ENCODE measurements at places on chromosomes 4 and X. TPM values are rescaled to one million over a fixed set of nuclear protein-coding genes. Genes with fewer than 3 reads are reported as not detected.

Gene GAGE12D
- not detected for total RNA-seq

Gene TMPRSS11F
- not detected for total RNA-seq

Gene ZNF185
- total RNA-seq: 6.5 TPM

Gene TREX2
- total RNA-seq: 1.6 TPM

GRCh38 chrX:115940888-115941332, 229.6 kb upstream of the AGTR2 start:
- DNase-seq: peak; percentile 74

DNA sequence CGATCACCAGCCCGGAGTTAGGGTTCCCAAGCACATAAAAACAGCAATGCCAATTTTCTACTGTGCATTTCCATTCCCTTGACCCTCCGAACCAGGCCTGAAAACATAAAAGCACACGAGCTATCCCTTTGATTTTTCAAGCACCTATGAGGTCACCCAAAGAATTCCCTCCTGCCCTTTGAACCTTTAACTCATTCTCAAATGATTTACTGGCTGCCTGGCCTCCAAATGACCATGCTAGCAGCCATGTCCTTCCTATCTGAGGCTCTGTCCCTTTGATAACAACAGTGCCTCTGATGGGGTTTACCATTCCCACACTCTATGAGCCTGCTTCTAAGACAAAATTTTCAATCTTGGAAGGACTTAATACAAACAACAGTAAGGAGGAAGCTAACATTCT, 15.2 kb downstream of the SHROOM4 start:
- no peak for DNase-seq

DNA sequence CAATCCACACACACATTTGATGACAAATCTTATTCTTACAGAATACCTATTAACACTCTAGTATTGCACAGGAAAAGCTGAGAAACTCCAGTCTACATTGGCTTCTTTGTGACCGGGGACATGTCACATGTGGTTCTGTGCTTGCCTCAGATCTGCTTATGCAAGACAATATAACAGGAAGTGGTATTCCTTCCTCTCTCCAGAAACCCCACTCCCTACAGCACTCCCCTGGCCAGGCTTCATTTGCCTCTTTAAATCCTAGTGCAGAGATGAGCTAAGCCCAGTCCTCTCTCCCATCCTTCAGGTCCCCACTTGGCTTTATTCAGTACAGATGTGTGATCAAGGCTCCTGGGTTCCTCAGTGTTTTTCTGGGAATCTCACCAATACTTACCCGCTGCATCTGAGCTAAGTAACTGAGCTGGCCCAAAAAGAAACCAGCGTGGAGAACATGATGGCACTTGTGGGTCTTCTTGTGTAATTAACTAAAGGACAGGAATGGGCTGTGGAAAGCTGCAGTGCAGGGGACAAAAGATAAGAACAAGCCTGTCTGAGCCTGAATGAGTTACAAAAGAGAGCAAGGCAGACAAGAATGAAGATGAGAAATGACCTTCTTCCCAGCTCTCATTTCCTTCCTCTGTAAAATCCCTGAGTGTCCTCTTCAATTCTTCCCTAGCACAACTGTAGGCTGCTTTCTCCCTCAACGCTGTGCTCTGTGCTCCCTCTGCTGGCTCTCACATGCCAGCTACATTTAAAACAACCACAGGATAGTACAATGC, 105.6 kb downstream of the HNRNPD start:
- DNase-seq: peak; percentile 39

GRCh38 chr4:3683744-3684421, 82.3 kb upstream of the ADRA2C start:
- DNase-seq: no peak

DNA sequence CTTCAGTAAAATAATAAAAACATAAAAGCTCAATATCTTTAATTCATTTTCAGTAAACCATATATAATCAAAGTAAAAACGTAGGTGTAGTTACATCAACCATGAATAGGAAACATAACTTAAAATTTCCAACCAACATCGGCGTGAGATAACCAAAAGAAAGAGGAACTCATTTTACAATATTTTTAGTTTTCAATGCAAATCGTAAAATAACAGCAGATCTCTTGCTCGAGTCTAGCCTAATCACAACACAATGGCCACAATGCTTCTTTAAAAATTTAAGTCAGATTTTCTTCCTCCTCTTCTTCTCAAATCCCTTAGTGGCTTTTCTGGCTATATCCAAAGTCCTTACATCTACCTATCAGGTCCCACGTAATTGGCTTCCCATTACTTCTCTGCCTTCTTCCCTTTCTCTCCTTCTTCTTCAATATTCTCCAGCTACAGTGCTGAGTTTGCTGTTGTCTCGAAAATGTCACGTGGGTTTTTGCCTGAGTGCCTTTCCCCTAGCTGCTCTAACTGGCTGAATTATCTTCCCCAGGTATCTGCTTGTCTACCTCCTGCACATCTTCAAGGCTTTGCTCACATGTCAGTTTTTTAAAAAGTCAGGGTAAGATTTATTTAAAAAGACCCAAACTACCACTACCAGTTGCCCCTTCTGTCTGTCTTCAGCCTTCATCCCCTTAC, 90.9 kb upstream of the BANK1 start:
- DNase-seq: no peak

GRCh38 chrX:44433556-44433955, 90.1 kb upstream of the EFHC2 start:
- DNase-seq: peak; percentile 91

- DNase-seq: no peak
These were observed 292.8 kb upstream of the MAGEB2 start for GRCh38 chrX:29922607-29923006.

DNA sequence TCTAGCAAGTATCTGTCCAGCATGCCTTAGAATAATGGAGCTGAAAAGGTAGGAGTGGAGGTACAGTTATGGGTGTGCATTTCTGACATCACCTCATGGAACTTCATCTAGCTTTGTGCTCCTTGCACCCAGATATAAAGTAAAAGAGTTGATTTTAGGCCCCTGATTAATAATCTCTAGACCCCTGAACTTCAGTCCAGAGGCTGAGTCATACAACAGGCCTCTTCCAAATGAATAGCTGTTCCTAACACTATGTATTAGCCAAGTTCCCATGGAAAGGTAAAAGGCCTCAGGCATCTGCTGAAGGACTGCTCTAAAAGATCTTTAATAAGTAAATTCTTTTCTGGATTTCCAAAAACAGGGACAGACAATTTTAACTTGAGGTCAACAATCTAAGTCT, 16.2 kb downstream of the TBC1D9 start:
- peak; percentile 38 for DNase-seq

GRCh38 chrX:153665726-153666306, 7.8 kb downstream of the PNCK start:
- DNase-seq: no peak

- DNase-seq: peak; percentile 69
These were observed 352.8 kb upstream of the EPHA5 start for GRCh38 chr4:66023061-66023460.

DNA sequence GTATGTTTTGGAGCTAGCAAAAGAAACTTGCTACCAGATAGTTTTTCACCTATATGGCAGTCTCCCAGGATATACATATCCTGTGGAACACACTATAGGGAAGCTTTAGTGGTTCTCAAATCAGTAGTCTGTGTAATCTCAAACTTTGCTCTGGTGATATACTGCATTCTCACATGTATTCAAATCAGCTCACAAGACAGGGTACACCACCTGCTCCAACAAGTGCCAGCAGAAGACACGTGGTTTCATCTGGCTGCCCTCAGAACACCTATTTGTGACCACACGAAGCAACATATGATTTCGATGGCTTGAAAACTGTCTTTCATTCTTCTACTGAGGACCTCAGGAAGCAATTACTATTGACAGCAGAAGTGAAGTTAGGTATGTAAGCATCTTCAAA, 37.7 kb downstream of the BCLAF3 start:
- no peak for DNase-seq

- DNase-seq: peak; percentile 7
These were observed 104.1 kb upstream of the BMP3 start for GRCh38 chr4:80926446-80926845.

Data from M059J (cell line).